ENCODE measurements at places on chromosomes 7 and 10.

GRCh38 chr7:99694201-99694911, 14.6 kb upstream of the CYP3A5 start:
- DNase-seq: no peak

GRCh38 chr10:209357-209756, 74.1 kb downstream of the ZMYND11 start:
- DNase-seq: no peak

- no peak for DNase-seq
Measured at GRCh38 chr10:93447019-93447418, 35.1 kb downstream of the MYOF start.

DNA sequence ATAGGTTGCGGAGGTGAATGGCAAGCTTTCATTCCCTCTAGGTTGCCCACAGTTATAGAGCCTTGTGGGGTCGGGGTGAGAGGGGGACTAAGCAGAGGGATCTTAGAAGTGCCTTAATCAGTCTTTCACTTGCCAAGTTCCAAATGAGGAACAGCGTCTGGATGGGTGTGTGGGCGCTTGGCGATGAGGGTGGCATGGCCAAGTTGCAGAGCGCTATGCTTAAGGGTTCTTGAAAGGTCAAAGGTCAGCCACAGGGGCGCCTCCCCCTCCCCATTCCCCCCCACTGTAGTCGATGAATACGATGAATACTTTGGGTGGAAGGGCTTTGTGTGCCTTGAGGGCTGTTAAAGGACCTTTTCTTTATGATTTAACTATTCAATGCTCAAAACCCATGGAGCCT, 185.0 kb downstream of the TCF7L2 start:
- no peak for DNase-seq

- DNase-seq: peak; percentile 66
Measured at GRCh38 chr10:132163278-132163765, 23.4 kb upstream of the DPYSL4 start.

DNA sequence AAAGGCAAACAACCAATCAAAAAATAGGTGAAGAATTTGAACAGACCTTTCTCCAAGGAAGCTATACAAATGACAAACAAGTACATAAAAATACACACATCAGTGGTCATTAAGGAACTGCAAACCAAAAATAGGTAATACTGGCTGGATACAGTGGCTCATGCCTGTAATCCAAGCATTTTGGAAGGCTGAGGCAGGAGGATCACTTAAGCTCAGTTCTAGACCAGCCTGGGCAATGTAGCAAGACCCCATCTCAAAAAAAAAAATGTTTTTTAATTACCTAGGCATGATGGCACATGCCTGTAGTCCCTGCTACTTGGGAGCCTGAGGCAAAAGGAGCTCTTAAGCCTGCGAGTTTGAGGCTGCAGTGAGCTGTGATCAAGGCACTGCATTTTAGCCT, 19.3 kb downstream of the CDCA7L start:
- DNase-seq: no peak

Measured in Caki2 (cell line).